Activated CD4-positive, alpha-beta memory T cell treated with anti-CD3 and anti-CD28 coated beads, Interleukin-2, amount 10 ng/mL, durations not matched to agents 7 days and 5 days (primary cell): ENCODE measurements at places on chromosomes 5 and 9.

- DNase-seq = no peak
Measured at GRCh38 chr9:135167356-135167755, 79.9 kb downstream of the OLFM1 start.

- DNase-seq = no peak
Measured at GRCh38 chr9:84207491-84207951, 133.0 kb downstream of the SLC28A3 start.

DNA sequence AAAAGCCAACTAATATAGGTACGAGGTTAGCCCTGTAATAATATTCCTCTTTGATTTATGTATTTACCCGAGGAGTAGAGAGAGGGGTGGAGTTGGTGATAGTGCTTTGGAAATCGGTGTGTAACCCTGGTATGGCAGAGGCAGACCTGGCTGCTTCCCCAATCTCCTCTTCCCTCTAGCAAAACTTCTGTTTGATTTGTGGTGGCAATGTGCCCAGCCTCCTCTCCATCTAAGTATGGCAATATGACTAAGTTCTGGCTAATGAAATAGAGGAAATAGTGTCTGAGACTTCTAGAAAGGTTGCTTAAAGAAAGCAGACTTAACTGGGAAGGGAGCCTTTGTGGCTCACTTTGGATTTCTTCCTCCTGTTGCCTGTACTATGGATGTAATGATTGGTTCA, 491.1 kb downstream of the ENC1 start:
- DNase-seq = no peak

DNA sequence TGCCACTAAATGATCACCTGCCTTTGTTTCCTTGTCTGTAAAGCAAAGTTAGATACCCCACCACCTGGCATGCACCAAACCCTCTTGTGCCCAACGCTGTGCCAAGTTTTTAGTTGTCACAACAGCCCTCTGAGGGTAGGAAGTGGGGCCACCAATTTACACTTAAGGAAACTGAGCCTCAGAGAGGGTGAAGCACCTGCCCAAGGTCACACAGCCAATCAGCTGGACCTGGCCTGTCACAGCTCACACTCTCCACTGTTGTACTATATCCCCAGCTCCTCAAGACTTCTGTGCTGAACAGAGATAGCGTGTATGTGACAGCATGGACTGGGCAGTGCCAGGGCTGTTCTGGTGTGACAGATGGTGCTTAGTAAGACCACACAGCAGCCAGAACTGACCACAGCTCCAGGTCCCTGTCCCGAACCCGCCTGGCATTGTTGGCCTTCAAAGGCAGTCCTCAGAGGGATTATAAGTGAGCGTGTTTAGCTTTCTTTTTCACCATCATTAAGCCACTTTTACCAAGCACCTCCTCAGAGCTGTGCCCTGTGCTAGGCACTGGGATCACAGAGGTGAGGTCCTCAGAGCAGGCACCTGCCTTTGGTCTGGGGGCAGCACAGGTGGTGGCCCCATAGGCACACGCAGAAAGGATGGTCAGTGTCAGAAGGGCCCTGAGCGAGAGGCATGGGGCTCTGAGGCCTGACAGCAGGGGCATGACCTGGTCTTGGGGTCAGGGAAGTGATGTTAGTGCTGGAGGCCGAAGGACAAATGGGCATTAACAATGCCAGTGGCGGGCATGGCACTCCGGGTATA, 71.1 kb downstream of the COL27A1 start:
- DNase-seq = no peak

DNA sequence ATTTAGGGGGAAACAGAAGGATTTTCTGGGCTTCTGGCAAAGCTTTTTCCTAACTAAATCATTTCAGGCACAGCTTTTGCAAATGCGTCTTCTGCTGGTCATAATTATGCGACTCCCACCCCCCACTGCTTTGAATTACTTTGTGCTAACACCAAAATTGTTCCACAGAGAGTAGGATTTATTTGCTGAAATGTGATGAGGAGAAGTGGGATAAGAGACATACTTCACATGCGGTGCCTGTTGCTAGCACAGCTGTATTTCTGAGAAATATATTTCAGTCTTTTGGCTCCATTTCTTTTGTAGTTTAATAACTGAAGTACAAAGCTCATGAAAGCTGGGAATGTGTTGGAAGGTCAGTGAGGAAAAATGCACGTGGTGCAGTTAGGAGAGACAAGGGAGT, 83.2 kb upstream of the TAS2R1 start:
- no peak for DNase-seq

GRCh38 chr9:95007226-95007869, 280.8 kb downstream of the AOPEP start:
- no peak for DNase-seq

DNA sequence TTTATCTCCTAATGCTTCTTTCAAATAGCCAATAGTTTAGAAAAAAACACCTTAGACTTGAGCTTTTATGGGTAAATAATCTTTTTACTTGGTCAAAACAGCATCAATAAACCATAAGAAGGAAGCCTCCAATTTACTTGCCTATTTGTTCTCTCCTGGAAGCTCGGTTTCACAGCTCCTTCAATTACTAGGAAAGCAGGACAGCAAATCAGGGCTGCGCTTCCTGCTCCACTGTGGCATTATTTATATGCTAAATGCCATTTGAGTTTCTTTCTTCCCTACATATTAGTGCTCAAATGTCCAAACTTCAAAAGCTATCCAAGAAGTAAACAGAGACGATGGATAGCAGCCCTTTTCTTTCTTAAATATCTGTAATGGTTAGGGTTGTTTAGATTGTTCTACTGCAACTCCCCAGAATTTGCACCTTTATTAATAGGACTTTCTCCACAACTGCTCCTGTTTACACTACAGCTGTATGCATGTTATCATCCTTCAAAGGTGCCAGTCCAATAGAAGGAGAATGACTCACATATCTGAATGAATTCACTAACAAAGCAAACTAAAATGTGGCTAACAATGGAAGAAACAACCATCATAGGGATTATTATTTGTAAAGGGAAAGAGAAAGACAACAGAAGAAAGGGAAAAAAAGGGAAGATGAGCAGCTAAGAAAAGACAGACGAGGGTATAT, 58.7 kb downstream of the MED27 start:
- DNase-seq = no peak

GRCh38 chr5:144438237-144438636, 267.6 kb downstream of the KCTD16 start:
- DNase-seq = no peak

- DNase-seq = no peak
Measured at GRCh38 chr9:101487443-101487840, 46.2 kb upstream of the RNF20 start.

DNA sequence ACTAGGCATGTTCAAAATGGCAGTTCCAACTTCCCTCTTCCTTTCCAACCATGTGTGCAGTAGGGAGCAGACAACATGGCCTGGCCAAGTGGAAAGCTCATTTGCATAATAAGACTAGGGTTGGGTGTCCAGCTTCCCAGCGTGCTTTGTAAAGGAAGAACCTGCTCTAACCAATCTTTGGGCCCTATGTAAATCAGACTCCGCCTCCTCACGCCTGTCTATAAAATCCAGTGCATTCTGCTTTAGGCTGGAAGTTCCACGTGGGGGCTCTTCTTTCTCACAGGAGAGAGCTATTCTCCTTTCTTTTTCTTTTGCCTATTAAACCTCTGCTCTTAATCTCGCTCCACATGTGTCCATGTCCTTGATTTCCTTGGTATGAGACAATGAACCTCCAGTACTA, 83.4 kb downstream of the GCNT1 start:
- no peak for DNase-seq

DNA sequence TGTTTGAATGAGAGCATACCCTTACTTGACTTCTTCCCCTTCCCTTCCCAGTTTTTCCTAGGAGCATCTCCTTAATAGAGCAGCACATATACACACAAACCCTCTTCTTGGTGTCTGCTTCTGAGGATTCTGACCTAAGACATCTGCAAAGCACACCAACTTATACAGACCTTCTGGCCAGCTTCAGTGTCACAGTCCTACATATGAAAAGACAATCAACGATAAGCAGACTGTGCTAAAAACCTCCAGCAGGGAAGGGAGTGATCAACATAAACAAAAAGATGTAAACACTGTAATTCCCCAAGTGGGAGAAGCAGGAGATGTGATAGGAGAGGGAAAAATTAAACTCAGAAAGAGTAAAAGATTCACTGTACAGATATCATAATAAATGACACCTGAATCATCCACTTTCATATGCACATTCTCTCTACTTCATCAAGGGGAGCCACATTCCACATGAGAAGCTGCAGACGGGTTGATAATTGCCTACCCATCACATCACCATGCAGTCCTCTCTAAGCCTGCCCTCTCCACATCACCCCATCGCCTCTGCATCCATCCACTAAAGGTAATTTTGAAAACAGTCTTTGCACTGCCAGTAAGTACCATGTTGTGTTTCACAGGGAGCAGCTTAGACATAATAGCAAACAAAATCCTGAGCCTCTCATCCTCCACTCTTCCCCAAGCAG, 13.0 kb downstream of the APBA1 start:
- no peak for DNase-seq

DNA sequence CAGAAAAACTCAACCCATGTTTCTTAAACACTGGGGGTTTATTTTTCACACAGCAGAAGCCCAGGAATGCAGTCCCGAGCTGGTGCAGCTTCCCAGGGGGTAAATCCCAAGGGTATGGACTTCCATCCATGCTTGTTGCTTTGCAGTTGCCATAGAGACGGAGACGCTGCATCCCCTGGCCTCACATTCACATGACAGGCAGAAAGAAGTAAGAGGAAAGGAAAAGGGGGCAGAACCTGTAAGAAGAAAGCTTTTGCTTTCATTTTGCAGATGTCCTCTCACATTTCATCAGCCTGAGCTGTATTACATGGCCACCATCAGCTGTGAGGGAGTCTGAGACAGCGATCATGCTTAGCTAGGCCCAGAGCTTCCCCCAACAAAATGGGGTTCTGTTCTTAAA, 321.0 kb downstream of the AGTPBP1 start:
- no peak for DNase-seq

DNA sequence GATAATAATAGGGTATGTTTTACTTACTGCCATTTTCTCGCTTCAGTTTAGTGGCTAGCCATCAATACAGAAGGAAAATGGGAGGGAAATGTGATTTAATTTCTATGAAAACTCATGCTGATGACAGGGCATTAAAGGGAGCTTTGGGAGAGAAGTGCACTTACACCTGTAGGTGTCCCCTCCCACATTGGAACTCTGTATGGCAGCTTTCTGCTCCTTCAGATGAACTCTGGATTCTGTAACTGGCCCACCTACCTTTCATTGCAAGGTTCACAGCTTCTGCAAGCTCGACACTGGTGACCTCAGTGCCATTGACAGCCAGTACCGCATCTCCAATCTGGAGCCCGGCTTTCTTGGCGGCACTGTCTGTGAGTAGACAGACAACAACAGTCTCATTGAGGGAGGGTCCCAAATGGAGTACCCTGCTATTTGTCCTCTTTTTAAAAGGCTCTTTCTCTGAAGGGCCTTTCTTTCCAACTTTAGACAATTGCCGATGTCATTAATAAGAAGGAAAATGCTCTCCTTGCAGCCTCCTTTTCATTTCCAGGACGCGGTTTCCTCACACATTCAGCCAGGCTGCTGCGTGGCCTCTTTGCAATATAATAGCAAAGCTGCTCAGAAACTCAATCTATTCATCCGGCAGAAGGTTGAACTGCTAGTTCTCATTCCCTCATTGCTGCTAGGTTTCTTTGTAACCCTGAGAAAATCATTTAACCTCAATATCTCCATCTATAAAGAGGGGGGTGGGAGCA, 63.6 kb downstream of the NUDT12 start:
- DNase-seq = no peak

DNA sequence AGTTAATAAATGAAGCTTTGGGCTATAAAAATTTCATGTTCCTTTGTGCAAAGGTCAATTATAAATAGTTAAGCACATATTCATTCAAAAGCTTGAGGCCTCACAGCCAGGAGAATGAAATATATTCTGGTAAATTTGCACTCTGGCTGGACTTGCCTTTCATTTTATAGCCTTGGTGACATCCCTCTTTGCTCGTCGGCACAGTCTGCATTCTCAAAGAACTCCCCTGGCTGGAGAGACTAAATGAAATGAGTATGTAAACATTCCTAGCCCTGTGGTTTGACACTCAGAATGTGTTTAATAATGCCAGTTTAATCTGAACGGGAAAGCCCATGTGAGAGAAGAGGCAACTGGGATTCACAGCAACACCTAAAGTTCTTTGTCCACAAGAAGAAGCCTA, 285.6 kb downstream of the BRINP1 start:
- no peak for DNase-seq

GRCh38 chr9:125926936-125927335, 179.8 kb downstream of the PBX3 start:
- DNase-seq = no peak

DNA sequence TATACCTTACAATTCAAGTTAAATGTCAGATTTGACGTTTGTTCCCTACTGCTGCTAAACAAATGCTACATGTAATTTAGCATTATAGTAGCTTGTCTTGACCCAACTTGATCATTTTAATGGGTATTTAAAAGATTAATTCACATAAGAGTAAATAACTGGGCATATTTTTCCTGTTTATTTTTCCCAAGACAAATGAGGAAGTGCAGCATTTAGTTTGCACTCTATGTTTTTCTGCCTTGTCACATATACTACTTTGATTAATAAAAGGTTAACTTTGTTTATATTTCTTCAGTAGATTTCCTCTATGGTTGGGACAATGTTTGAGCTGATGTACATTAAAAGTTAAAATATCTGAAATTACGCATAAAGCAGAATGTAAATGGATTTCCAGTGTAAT, 641.8 kb downstream of the PRR16 start:
- DNase-seq = no peak

DNA sequence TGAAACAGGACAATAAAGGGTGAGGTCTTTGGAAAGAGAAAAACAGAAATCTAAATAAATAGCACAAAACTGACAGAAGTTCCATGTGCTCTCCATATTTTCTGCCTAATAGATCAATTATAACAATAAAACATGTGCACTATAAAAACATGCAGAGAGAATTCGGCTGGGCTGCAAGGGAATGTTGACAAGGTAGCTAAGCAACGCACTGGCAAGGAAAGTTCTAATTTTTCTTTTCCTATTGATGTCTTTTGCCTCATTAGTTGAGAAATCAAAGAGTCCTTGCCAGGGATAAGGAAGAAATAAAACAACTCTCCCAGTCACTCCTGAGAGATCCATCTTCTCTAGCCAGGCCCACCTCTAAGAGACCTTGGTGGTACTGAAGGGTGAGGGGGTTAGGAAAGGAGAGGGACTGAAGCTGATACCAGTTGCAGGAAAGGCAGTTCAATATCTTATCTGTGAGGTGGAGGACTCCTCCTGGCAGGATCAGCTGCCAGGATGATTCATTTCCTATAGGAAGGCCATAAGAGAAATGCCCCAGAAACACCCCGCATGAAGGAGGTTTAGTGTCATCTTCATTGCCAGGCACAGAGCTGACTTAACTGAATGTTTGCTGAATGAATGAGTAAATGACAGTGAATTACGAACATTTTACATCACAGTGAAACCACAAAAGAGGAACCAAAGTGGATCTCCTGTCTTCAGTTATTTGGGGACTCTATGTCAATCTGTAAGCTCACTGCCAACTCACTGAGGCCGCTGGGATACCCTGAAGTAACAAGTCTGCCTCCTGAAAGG, 63.7 kb upstream of the IFNK start:
- no peak for DNase-seq

- DNase-seq = no peak
Measured at GRCh38 chr5:81936066-81936465, 35.8 kb upstream of the ATG10 start.
